NCI-H510A treated with DMSO at 0.1 percent for 48 hours (cell line): ENCODE measurements at places on chromosomes 2 and 18.

DNA sequence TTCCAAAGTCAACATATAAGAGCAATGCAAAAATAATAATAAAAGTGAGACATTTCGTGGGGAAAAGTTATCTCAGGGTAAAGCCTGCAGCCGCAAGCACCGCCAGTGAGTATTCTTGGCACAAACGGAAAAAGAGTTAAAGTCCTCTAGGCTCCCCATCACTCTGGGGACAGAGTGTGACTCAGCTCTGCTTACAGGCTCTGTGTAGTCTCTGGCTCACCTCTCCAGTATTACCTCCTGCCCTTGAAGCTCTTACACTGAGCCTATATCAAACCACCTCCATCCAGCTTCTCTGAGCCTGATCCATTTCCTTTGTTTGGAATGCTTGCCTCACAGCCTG is 55.5 kb downstream of the MTHFD2 start:
- DNase-seq: no peak

DNA sequence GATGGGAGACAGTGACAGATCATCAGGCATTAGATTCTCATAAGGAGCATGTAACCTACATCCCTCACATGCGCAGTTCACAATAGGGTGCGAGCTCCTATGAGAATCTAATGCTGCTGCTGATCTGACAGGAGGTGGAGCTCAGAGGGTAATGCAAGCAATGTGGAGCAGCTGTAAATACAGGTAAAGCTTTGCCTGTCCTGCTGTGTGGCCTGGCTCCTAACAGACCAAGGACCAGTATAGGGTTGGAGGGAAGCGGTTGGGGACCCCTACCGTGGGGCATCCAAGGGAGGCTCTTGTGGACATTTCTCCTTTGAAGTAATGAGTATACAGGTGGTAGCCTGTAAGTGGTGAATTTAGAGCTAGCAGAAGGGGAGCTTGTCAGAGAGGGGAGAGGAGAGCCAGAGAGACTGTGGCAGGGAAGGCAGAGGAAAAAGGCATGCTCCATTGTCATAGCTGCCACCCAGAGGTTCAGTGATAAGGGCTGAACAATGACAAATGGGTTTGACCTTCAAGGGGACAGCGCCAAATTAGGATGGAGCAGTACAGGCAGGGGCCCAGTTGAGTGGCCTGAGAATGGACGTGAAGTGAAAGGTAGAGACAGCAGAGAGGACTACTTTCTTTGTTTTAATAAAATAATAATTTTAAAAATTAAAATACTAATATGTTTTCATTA is 15.2 kb upstream of the TMBIM1 start:
- no peak for DNase-seq

- DNase-seq: no peak
Measured at GRCh38 chr2:198297350-198297749, 493.0 kb downstream of the PLCL1 start.

GRCh38 chr2:30221531-30221930 is 9.8 kb upstream of the LBH start:
- no peak for DNase-seq

DNA sequence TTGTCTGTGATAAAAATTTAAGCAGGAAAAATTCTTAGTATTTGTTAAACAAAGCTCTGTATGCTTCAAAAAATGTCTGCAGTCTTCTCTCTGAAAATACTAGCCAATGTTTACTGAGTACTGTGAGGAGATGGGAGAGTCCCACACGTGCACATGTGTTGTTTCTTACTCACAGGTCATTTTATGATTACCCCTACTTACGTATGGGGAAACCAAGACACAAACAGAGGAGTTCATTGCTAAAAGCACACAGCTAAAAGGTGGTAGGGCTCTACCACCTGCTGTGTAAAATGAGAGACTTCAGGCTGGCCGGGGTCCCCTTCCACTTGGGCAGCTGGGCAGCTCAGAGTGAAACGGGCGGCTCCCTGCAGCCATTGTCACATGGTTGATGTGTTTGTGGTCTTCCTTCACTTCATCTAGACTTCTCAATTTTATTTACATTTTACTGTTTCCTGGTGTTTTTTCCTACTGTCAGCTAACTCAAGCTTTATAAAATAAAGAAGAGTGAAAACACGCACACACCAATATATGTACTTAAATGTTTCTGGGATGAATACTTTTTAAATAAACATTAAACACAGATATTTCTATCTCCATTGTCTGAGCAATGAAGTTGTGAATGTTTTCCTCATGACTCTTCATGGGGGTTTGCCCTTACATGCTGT is 71.2 kb downstream of the MBP start:
- no peak for DNase-seq

DNA sequence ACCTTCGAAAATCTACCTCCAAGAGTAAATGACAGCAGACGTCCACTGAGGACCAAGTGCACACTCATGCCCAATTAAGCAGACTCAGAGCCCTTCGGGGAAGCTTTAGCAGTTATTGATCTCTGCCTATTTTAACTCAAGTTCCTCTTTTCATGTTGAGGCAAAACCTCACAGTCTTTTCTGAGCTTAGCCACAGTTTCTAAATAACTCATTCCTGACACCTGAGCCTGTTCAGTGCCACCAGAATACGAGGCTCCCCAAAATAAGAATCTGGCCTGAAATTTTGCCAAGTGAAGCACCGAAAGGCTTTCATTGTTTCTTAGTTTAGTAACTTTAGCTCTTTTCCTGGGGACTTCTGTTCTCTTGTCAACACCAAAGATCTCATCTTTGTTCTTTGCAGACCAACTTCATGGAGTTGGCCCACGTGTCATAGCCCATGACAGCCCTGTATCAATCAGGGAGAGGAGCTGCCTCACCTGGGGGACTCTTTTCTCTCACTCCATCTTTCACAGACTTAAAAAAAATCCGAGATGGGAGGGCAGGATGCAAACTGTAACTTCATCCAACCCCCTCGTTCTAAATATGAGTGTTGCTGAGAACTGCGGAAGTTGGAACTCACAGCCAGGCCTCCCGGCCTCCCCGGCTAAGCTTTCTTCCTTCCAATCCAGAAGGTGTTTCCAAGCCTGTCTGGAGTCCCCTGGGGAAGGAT is 22.2 kb downstream of the INPP5D start:
- no peak for DNase-seq

DNA sequence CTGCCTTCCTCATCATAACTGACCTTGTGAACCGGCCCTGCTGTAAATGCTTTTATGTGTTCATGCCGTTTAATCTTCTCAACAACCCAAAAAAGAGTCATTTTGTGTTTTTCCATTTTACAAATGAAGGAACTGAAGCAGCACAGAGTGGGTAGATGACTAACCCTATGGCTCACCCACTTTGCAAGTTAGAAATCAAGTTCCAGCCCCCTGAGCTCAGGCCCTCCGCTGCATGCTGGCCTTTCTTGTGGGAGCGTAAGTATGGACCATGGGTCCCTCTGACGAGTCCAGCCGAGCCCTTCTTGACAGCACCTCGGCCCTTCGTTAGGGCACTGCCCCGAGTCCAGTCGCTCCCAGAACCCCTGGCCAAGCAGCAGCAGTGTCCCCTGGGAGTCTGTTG is 194.6 kb downstream of the GLI2 start:
- DNase-seq: no peak

DNA sequence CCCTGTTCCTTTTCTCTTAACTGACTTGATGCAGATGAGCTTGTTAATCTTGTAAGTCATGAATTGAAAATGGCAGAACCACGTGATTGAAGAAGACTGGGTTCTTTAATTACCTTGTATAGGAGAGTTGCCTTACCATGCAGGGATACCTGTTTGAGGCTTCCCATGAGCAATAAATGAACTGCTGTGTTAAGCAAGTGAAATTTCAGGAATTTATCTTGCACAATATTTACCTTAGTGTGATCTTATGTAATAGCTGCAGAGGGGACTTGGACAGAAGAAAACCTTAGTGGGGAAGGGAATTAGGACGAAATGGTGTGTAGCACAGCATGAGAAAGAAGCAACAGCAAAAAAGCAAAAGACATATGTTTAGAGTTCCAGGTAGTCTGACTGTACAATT is 384.0 kb upstream of the TMEFF2 start:
- DNase-seq: no peak

- DNase-seq: no peak
Measured at GRCh38 chr2:32119161-32119560, 46.5 kb upstream of the SLC30A6 start.

GRCh38 chr18:42459873-42460272 is 504.8 kb downstream of the PIK3C3 start:
- DNase-seq: no peak

GRCh38 chr2:60535685-60536312 is 17.7 kb downstream of the BCL11A start:
- DNase-seq: no peak

GRCh38 chr2:75243219-75243618 is 43.9 kb upstream of the TACR1 start:
- no peak for DNase-seq

DNA sequence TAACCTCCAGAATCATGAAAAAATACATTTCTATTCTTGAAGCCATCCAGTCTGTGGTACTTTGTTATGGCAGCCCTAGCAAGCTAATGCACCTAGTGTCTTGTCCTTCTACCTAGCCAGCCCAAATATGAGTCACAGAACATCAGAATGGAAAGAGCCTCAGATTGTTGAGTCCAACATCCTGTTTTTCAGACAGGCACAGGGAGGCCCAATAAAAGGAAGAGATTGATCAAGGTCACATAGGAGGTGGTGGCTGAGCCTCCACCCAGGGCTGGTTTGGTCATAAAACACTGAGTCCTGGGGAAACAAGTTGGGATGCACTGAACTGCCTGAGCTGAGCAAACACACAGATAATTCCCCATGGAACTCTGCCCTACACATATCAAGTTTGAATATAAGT is 195.5 kb downstream of the TTC32 start:
- no peak for DNase-seq

DNA sequence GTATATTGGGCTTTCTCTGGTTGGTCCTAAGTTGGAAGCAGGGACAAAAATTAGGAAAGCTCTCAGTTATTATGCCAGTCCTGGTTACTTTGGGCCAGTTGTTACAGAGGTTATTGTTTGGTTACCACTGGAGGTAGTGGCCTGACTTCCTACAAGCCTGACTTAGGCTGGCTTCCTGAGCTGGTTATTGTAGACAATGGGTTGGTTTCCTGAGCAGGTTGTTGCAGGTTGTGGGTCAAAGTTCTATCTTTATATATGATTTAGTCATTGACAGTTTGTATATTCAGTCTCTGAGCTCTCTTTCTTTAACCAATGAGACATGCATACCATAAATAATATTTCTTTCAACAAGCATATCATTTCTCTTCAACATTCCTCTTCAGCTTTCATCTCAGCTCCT is 58.7 kb upstream of the RPE start:
- no peak for DNase-seq

DNA sequence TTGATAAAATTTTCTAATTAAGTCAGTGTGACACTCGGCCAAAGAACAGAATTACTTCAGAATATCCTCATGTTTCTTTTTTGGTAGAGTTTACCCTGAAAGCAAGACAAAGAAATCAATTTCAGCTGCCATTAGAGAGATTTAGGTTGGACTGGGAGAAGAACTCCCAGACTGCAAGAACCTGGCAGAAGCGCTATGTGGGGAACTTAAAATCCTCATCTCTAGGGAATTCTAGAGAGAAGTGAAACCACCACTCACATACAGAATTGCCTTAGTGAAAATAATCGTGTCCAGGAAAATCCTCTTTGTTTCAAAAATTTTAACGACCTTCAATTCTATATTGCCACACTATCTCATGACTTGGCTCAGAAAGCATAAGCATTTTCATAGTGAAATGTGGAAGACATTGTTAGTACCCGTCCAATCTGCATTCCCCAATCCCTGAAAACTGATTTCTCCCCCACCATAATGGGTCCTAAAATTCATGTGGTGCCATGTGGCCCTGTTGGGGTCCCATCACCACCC is 297.3 kb upstream of the MEIS1 start:
- DNase-seq: no peak

DNA sequence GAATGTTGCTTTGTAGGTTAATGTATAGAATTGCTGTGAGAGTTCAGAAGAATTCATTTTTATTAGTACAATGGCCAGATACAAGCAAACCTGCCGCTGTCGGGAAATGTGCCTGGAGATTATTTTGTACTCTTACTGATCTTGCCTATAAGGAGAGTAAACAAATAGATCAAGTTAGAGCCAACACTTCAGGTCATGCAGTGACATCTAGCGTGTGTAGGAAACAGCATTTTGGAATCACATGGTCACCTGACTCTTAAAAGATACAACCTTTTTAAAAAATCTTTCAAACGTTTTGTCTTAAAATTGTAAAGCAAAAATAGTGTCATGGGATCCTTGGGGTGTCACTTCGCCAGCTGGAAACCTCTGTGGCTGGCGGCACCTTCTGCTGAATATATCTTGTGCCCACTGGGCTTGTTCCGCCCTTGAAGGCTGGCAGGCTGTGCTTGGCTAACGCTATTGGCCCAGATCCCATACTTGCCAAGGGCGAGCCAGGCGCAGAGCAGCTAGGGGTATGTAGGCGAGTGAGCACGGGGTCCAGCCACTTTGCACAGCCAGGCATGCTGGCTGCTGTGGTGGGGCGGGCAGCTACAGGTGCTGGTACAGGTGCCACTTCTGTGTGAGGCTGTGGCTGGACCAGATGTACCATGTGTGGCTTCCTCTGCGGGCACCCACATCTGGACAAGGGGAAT is 19.5 kb upstream of the RPRM start:
- peak; percentile 46 for DNase-seq

DNA sequence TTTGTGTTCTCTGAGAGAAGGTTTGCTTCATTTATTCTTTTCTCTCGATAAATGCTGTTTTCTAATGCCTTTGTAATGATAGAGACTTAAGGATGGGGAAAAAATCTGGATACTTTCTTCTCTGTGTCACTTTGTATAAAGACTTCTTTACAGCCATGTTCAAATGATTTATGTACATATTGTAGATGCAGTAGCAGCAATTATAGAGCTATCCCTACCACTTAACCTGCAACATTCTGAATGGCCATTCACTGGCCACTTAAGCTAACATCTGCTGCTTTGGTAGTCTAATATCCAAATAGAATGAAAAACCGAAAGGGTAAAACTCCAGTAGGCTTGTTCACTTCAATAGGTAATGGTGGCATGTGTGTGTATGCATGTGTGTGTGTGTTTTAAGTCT is 97.8 kb downstream of the CSRNP3 start:
- DNase-seq: peak; percentile 71

- DNase-seq: no peak
Measured at GRCh38 chr2:67346718-67347407, 50.3 kb upstream of the ETAA1 start.
